Fibroblast of skin of left quadriceps (primary cell): ENCODE measurements at places on chromosomes 4 and X.

DNA sequence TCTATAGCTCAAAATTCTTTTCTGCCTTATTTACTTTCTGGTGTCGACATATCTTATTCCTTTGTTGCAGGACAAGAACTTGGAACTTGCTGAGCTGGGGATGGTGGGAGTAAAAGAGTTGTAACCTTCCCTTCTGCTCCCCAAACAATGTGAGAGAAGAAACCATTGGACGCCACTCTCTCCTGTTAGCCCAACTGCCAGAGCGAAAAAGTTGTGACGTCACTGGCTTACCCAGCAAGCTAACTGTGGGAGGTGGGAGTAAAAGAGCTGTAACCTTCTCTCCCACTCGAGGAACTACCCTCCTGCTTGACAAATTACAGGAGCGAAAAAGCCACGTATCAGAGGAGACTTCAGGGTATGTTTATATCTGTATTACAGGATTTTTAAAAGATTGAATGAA lies 90.0 kb upstream of the PCDH10 start:
- no peak for DNase-seq

- no peak for DNase-seq
Measured at GRCh38 chr4:140244328-140244727, 90.3 kb upstream of the MAML3 start.

DNA sequence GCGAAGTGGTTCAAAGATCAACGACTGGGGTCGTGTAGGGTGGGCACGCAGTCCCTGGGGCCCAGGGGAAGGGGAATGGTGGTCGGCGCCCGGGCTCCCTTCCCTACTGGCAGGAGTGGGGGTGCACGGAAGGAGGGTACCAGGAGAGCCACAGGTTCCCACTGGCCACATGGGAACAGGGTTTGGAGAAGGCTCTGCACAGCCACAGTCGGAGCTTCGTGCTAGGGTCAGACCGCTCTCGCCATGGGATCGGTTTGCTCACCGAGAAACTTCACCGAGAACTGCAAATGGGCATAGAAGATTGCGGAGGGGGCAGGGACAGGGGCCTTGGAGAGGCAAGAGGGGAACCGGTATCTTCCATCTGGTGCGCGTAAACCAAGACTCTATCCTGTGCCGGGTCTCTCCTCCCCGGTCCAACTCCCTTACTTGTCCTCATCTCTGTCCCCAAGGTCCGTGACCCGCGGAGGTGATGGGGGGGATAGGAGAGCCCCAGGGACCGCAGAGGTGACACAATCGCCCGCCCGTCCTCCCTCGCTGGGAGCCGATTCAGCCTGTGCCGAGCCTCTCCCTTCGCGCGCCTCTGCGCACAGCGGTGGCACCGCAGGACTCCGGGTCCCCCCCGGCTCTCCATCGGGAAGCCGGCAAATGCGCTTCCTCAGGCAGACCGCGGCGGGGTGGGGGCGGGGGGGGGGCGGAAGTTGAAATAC lies 1.0 kb downstream of the SCD5 start:
- DNase-seq, result no peak

DNA sequence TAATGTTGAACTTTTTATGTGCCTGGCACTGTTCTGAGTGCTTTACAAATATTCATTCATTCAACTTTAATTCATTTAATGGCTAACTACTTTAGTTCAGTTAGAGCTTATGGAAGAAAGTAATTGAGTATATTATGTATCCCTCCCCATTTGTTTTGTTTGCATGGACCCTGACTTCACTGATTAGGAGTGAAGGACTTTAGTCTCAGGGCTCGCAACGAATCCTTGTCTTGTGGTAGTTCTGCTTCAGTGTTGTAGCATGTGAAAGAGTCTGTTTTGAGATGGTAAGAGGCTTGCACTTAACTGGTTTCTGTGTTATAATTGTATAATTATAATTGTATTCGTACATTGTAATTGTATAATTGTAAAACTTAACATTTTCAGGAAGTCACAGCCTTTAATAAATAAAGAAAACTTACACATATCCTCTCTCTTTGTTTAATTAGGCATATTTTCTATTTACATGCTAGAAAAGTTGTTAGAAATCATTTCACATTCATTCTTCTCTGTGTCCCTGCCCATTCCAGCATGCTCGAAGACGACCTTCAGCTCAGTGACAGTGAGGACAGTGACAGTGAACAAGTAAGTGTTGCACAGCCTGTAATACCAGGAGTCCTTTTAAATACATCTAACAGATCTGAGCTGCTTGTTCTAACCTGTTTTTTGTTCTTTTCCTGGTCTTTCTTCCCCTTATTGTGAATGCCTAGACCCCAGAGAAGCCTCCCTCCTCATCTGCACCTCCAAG lies 115.1 kb downstream of the KLHL8 start:
- no peak for DNase-seq

DNA sequence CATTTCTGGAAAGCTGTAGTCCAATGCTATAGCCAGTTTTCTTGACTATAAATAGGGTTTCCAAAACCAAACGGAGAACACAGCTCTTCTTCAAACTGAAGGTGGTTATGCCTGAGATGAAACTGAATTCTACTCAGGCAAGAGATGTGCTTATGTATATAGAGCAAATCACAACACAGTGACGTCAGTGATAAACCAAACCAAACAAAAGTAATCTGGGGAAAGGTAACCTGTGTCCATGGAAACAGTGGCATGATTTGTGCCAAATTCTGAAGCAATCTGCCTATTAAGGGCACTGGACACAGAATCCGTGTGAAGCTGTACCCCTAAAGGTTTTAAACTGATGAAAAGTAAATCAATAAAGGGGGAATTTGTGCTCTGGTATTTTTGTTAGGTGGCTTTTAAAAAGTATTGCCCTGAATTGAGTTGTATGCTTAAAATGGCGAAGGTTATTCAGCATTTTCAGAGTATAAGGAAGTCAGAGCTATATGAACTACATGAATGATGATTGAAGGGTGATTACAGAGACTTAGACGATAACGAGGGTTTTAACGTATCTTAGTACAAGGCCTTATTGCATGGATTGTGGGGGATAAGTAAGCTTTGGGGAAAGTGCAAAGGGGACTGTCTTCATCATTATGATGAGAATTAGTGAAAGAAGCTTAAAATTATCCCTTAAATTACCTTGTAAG lies 38.6 kb downstream of the NPY5R start:
- DNase-seq, result no peak

DNA sequence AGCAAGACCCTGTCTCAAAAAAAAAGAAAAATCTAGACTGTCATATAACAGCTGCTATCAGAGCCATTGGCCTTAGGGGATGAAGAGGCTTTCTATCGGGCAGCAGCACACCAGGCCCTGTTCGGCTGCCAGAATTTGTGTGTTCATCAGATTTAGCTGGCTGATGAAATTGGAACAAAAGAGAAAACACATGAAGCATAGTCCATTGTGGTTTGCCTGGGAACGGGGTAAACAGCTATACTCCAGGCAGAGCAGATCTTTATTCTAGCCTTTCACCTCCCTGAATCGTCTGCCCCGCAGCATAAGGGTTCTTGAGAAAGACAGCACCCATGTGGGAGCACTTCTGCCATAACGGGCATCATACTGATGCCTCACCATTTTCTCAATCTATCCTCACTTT lies 11.6 kb downstream of the TKTL1 start:
- no peak for DNase-seq

GRCh38 chr4:16622826-16623225 lies 275.6 kb downstream of the LDB2 start:
- no peak for DNase-seq

GRCh38 chrX:48196745-48197201 lies at the start of gene SSX5:
TSS of gene SSX5 (minus strand) at chrX:48196795. CDS start at chrX:48195358, 1,437 bp downstream.
- DNase-seq, result no peak

DNA sequence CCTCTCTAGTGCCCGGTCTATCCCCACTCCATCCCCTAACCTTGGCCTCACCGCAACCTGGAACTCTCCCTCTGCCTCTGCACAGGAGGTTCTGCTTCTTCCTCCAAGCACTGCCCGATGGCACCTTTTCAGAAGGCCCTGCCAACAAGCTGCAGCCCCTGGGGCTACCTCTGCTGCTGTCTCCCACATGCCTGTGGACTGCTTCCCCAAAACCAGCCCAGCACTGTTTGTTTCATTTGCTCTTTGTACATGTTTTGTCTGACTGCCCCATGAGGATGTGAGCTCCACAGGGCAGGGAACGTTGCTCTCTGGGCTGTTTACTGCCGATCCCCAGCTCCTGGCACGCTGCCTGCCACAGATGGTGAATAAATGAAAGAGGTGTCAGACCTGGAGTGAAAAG lies 85.4 kb downstream of the INTS6L start:
- no peak for DNase-seq

GRCh38 chr4:171266671-171267070 lies 546.5 kb upstream of the GALNTL6 start:
- DNase-seq, result no peak

DNA sequence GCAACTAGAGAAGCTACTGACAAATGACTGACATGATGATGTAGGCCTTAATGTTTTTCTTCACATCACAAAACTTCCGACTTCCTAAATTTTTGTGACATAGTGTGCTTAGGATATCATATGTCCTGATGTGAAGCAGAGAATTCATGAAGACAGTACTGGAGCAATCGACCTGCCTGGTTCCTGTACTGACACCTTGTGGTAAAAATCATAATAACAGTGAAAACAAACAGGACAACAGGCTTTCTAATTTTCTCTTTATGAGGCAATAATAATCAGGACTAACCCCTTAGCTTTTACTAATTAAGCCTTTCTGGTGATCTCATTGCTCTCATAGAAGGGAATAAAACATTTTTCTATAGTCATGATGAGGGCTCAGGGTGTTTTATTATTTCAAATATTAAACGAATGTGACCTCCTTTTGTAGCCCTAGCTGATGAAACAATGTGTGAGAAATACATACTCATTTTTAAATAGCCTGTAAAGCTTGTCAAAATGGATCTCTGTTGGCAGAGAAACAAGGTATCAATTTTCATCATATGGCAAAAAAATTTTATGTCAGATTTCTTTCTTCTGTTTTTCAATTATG lies 158.4 kb downstream of the TENT5D start:
- peak; percentile 0 for DNase-seq

DNA sequence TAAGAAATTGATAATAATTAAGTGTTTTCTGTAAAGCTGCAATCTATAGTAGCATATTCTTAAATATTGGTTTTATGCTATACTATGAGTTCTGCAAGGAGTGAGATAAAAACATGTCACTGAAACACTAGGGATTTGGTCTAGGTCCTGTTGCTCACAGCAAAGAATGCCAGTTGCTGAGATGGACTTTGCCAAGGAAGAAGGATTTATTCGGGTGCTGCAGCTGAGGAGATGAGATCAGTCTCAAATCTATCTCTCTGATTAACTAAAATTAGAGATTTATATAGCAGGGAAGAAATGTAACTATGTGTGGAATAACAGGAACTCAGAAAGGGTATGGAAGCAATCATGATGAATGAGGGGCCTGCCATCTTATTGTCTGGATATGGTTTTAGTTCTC lies 1569.9 kb downstream of the PCDH7 start:
- no peak for DNase-seq

DNA sequence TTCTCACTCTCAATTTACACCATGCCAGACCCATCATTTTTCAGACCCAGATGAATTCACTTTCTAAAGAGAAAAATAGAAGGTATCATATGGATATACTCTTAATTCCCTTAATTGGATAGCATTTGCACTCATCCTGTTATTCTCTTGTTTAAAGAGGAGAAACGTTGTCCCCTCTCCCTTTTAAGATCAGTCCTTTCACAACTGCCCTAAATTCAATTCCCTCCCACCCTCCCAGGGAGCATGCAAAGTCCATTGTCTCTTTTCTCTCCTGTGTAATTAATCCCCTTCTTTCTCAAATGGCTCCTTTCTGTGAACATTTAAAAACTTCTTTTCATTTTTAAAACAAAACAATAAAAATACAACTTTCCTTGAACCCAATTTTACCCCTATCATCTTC lies 124.7 kb upstream of the TLL1 start:
- no peak for DNase-seq

DNA sequence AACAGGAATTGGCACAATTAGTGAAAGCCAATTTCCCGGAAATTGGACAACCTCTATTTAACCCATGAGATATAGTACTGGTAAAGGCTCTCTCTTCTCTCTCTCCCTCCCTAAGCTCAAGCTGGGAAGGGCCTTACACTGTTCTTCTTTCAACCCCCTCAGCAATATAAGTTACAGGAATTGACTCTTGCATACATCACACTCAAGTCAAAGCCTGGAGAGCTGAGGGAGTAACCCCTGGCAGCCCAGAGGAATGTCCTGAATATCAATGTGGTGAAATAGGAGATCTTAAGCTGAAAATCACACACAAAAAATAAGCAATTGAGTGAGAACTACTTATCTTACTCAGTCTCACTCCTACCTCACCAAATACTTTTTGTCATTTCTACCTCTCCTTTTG lies 186.9 kb upstream of the SPOCK3 start:
- no peak for DNase-seq

DNA sequence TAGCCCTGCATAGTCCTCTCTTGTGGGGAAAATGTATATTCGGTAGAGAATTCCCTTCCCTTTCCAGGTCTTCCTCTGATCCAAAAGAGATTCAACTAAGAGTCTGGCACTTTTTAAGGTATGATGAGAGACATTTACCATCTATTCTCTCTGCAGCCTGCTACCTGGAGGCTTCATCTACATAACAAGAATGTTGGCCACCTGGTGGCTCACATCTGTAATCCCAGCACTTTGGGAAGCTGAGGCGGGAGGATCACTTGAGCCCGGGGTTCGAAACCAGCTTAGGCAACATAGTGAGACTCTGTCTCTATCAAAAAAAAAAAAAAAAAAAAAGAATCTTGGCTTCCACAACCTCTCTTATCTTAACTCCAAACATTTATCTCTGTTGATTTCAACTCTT lies 40.4 kb upstream of the NOCT start:
- DNase-seq, result no peak

DNA sequence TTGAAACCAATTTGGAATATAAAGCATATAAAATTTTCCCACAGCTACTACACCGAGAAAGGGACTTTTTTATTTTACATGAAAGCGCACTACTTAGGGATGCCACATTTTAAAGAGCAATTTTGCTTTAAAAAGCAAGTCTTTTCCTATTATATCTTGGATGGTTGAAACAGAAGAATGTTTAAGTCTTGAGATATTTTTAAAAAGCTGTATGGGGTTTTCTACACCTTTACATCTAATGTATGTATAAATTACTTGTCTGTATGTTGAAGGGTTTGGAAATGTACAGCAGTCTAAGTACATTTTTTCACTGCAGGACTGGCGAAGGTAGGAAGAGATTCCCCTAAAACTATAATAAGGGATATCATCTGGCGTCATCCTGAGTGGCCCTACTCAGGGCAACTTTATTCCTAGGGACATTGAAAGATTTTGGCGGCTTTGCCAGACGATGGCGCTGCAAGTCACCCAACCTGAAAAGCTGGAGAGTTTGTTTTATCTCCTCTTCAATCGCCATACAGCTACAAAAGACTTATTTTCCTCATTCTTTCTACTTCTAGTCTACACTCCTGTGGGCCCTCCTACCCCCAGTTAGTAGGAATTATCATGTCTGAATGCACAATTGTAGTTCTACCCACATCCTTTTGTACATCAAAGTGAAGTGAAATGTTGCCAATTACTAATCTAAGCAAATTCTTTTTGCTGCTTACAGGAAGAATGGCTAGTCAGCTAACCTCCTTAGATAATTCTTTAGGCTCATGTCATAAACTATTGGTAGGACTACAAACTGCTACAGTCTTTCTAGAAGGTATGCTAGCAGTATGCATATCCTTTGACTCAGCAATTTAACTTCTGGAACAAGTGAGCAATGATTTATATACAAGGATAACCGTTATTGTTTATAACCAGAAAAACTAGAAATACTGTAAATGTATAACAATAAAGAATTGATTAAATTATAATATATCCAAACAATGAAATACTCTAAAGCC lies 782 bp upstream of the NEK1 start:
- DNase-seq, result peak; percentile 52

GRCh38 chr4:139242511-139243051 lies 37.4 kb downstream of the MGARP start:
- peak; percentile 37 for DNase-seq
